A549 treated with RU486 at 1 μM for 4 hours (cell line): ENCODE measurements at places on chromosomes 4 and X. TPM values are rescaled to one million over a fixed set of nuclear protein-coding genes. Genes with fewer than 3 reads are reported as not detected.

SGCB gene
- total RNA-seq: 17.7 to 21.7 TPM (median 18.6 TPM) in 5 replicates

NLRP2B gene
- total RNA-seq: not detected in 5 replicates

RAB40AL gene
- 0.12 to 0.61 TPM (median 0.22 TPM) in 3 of 5 replicates, not detected in the others for total RNA-seq

HTRA3 gene
- total RNA-seq: 14.4 to 20.0 TPM (median 17.9 TPM) in 5 replicates

IL2 gene
- not detected in 5 replicates for total RNA-seq

KIAA1210 gene
- not detected in 5 replicates for total RNA-seq

OSTC gene
- 62.5 to 104 TPM (median 93.3 TPM) in 5 replicates for total RNA-seq

GAB3 gene
- total RNA-seq: 0.26 to 0.57 TPM (median 0.49 TPM) in 5 replicates

DCUN1D4 gene
- 15.1 to 20.8 TPM (median 17.9 TPM) in 5 replicates for total RNA-seq

RHOXF1 gene
- not detected in 5 replicates for total RNA-seq

CACNA1F gene
- total RNA-seq: not detected in 5 replicates

NHS gene
- 2.9 to 5.9 TPM (median 5.5 TPM) in 5 replicates for total RNA-seq

CCDC120 gene
- 2.8 to 4.2 TPM (median 3.6 TPM) in 5 replicates for total RNA-seq

PAGE1 gene
- total RNA-seq: 0.27 TPM in 1 of 5 replicates, not detected in the others

IRS4 gene
- 0.03 to 0.05 TPM in 2 of 5 replicates, not detected in the others for total RNA-seq

SASH3 gene
- total RNA-seq: not detected in 5 replicates

NDST4 gene
- total RNA-seq: not detected in 5 replicates

ANOS1 gene
- total RNA-seq: 0.02 to 0.23 TPM (median 0.06 TPM) in 4 of 5 replicates, not detected in the other

AMBN gene
- total RNA-seq: not detected in 5 replicates

WNK3 gene
- total RNA-seq: 0.01 TPM in 2 of 5 replicates, not detected in the others

DLG3 gene
- total RNA-seq: 2.9 to 5.0 TPM (median 3.1 TPM) in 5 replicates

APLN gene
- total RNA-seq: 0.73 to 1.2 TPM (median 0.89 TPM) in 5 replicates

PCDH19 gene
- 0.01 to 0.06 TPM (median 0.02 TPM) in 3 of 5 replicates, not detected in the others for total RNA-seq

UBQLN2 gene
- total RNA-seq: 17.9 to 24.7 TPM (median 23.5 TPM) in 5 replicates

RAB40A gene
- total RNA-seq: not detected in 5 replicates

GPC3 gene
- total RNA-seq: 0.27 TPM in 1 of 5 replicates, not detected in the others

ADH4 gene
- total RNA-seq: not detected in 5 replicates

USP26 gene
- total RNA-seq: not detected in 5 replicates

NEIL3 gene
- 8.2 to 14.4 TPM (median 11.9 TPM) in 5 replicates for total RNA-seq

ACE2 gene
- total RNA-seq: not detected in 5 replicates

GRPR gene
- total RNA-seq: 0.09 TPM in 2 of 5 replicates, not detected in the others

COL4A5 gene
- 7.0 to 16.0 TPM (median 11.8 TPM) in 5 replicates for total RNA-seq
